Esophagus mucosa (tissue), 1 donor: ENCODE measurements at places on chromosomes 16 and 17. TPM values are rescaled to one million over a fixed set of nuclear protein-coding genes. Genes with fewer than 3 reads are reported as not detected.

DNA sequence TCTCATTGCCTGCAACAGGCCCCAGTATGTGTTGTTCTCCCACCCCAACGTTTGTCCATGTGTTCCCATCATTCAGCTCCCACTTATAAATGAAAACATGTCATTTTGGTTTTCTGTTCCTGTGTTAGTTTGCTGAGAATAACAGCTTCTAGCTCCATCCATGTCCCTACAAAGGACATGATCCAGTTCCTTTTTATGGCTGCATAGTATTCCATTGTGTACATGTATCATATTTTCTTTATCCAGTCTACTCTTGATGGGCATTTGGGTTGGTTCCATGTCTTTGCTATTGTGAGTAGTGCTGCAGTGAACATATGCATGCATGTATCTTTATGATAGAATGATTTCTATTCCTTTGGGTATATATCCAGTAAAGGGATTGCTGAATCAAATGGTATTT, 10.8 kb upstream of the KRTAP9-2 start:
- no peak for ATAC-seq

GRCh38 chr17:78946131-78946530, 20.9 kb upstream of the TIMP2 start:
- no peak for ATAC-seq

GRCh38 chr17:83200231-83200699, 120.9 kb downstream of the METRNL start:
- peak; percentile 63 for ATAC-seq

- no peak for ATAC-seq
Measured at GRCh38 chr17:78268951-78269905, 37.8 kb downstream of the TMEM235 start.

- ATAC-seq = peak; percentile 24
Measured at GRCh38 chr16:89744813-89745212, 23.5 kb downstream of the ZNF276 start.

The FBRS gene
- 42.4 TPM for total RNA-seq

GRCh38 chr17:64212122-64212521, 50.9 kb downstream of the TEX2 start:
- ATAC-seq = no peak

The TBC1D3 gene
- not detected for total RNA-seq

The ADAMTS18 gene
- not detected for total RNA-seq

DNA sequence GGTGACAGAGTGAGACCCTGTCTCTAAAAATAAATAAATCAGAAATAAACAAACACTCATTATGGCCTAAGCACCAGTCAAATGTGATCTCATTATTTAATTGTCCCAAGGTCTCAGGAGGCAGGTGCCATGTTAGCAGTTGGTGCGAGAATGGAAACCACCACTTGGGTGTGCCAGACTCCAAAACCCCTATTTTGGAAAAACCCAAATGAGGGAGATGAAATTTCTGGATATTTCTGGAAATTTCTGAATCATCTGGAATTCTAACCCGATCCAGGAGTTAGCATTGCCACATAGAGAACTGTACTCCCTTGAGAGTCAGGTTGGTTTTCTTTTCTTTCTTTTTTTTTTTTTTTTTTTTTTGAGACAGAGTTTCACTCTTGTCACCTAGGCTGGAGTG, 264.0 kb downstream of the XYLT1 start:
- no peak for ATAC-seq

DNA sequence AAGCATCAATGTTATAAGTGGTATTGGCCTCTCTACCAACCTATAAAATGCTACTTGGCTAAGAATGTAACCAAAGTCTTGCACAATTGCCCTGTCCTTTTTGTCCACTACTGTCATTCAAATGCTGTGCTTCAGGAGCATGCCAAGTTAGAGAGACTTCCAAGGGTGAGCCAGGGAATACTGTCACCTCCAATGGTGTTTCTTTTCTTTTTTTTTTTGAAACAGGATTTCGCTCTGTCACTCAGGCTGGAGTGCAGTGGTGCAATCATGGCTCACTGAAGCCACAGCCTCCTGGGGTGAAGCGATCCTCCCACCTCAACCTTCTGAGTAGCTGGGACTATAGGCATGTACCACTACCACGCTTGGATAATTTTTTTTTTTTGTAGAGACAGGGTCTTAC, 43.7 kb upstream of the ERN1 start:
- no peak for ATAC-seq

DNA sequence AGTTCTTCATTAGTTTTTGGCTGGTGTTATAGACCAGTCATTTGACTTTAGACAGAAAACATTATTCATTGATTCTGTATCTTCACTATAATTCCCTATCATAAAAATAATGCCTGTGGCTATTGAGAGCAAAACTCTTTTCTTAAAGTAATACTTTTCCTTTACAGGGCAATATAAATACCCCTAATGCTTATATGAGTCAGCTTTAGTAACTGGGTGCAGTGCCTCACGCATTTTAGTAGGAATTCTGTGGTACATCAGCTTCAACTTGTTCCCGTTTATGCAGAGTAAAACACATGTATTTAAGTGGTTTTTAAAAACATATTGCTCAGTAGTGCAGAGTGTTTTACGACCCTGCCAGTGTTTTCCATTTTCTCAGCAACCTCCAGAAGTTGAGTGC, 68.1 kb downstream of the SEC14L1 start:
- ATAC-seq = no peak

- no peak for ATAC-seq
Measured at GRCh38 chr16:66834746-66835145, 4.0 kb upstream of the NAE1 start.

DNA sequence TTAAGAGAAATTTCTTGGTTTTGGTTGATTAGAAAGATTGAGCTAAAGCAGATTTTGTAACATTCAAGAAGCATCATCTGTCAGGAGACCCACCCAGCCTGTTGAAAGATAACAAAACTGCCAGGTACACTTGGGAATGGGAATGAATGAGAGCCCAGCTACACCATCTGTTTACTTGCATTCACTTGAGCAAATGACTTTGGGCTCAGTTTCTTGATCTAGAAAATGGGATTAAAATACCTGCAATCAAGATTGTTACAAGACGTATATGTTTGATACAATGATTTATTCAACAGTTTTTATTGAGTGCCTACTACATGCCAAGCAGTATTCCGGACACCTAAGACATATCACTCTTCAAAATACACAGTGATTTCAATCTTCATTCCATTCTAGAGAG, 76.3 kb upstream of the HAS3 start:
- no peak for ATAC-seq

GRCh38 chr17:39714234-39714633, 14.4 kb downstream of the ERBB2 start:
- no peak for ATAC-seq

DNA sequence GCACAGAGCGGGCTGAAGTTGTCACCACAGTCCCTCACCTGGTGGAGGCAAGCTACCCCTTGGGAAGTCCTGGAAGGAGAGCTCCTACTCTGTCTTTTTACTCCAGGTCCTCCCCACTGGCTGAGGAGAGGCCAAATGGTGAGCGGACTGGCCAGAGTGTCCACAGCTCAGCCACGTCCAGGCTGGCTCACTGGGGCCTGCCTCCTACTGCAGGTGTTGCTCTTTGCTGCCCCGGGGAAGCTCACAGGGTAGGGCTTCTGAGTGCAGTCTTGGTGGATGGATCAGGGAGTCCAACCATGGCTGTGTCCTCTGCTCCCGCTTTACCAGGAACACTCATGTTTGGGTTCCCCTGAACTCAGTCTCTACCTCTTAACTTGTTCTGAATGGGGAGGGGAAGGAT, 2.7 kb downstream of the B9D1 start:
- no peak for ATAC-seq

The ZNF688 gene
- total RNA-seq = 9.7 TPM

The PCGF2 gene
- total RNA-seq = 18.0 TPM

The DDX52 gene
- 20.6 TPM for total RNA-seq

GRCh38 chr17:48735062-48735351, 6.5 kb upstream of the HOXB13 start:
- no peak for ATAC-seq

DNA sequence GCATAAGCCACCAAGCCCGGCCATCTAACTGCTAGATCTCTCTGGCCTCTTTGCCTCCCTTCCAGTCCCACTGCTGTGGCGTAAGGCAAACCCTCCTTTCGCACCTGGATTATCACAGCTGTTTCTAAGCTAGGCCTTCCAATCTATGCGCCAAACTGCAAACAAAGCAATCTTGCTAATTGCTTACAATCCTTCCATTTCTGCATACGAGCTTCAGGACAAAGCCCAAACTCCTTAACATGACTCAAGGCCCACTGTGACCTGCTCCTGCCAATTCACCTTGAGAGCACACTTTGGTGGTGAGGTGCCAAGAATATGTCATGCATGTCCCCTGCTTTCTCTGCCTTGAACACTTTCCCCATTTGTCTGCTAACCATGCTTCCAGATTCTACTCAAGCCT, 6.0 kb upstream of the ARL5C start:
- no peak for ATAC-seq

- no peak for ATAC-seq
Measured at GRCh38 chr16:10100829-10101228, 81.4 kb downstream of the GRIN2A start.

The CHMP1A gene
- 69.5 TPM for total RNA-seq

DNA sequence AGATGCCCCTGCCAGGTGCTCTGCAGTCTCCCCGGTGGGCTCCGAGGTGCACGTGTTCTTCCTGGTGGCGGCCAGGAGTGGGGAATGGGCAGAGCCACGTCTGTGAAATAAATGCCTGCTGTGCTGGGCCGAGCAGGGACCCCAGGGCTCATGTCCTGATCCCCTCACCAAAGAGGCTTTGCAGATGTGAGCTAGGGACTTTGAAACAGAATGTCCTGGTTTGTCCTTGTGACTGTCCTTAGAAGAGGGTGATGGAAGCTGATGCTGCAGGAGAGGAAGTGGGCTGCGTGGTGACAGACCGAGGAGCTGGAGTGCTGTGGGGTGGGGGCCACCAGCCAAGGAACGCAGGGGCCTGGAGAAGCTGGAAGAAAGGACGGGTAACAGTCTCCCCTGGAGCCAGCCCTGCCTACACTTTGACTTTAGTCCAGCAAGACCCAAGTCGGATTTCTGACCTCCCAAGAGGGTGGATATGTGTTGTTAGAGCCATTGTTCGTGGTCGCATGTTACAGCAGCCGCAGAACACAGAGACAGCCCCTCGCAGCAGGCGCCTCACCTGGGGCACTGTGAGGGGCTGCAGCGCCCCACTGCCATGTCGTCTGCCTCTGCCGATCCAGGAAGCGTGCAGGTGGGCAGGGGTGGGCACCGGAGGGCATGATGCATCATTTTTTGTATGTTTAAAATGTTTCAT, 217.9 kb upstream of the CIBAR2 start:
- no peak for ATAC-seq

The BBS2 gene
- 35.3 TPM for total RNA-seq

GRCh38 chr16:24337013-24337412, 80.9 kb downstream of the CACNG3 start:
- no peak for ATAC-seq

DNA sequence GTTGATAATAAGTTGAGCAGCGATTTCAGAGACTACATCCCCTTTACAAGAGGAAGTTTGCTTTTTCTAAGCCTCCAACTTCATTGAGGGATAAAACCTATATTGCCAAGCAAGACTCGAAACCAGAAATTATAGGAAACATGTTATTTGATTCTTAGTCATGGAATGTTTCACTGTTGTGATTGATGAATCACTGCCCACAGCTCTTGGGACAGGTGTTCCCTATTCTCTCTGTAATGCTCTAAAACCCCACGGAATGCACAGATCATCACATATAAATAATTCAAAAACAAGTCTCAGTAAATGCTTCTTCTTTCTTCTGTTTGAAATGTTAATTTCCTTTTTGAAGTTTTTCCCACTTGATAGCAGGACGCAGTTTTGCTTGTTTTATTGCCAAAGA, 809.5 kb upstream of the GOT2 start:
- no peak for ATAC-seq

The PYDC1 gene
- not detected for total RNA-seq

- peak; percentile 68 for ATAC-seq
Measured at GRCh38 chr17:74960570-74961342, 11.8 kb downstream of the HID1 start.

DNA sequence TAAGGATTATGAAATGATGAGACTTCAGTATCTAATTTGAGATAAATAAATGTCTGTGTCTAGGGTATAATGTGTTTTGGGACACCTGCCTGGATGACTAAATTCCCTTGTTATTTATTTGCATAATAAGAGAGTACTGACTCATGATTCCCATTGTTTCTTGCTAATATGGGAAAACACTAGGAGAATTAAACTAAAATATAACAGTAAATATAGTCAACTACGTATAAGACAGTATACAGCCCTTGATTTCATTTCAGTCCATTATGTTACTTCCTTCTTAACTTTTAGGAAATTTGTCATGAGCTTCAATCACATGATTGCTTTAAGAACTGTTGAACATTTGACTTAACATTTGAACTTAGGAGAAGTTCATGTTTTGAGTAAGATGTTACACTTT, 62.4 kb downstream of the VMP1 start:
- ATAC-seq = peak; percentile 81

- ATAC-seq = no peak
Measured at GRCh38 chr17:17792037-17792550, 44.7 kb downstream of the SREBF1 start.

The CRYM gene
- total RNA-seq = 5.1 TPM

- no peak for ATAC-seq
Measured at GRCh38 chr17:38410201-38410600, 18.1 kb upstream of the ARHGAP23 start.

DNA sequence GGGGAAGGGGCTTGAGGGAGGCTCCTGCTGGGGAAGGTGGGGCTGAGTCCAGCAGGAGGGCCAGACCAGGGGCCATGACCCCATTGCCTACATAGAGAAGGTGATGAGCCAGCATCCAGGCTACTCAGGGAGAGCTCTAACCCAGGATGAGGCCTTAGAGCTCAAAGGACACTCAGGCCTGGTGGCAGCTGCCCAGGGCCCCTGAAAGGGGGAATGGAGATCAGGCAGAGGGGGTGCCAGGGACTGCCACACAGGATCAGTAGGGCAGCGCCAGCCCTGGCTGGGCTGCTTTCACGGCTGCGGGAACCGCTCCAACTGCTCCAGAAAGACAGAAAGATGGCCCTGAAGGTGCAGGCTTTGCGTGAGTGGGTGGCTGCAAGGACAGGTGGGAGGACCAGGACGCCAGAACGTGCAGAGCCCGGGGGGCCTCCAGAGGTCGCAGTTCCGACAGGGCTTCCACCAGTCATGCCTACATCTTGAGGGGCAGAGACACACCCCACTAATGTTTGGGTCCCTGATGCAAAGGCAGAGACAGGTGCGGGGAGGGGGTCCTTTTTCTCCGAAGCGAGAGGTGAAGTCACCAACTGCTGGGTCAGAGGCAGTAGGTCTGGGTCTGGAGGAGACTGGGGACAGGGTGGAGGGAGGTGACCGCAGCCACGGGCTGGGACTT, 882 bp upstream of the ATP6V0C start:
- no peak for ATAC-seq

DNA sequence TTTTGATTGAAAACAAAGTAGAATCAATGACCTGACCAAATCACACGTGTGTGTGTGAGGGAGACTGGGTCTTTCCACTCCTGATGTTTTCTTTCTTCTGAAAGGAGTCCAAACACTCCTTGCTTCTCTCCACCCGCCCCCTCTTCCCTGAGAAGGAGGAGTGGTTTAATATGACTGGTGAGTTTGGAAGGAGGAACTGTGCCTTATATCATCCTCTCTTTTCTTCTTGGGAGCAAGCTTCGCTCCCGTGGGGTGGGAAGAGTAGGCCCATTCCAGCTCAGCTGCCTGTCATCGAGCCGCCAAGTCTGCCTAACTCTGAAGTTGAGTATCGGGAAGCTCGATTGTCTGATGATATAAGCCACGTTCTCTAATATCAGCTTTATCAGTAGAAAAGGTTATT, 96.5 kb downstream of the YPEL2 start:
- ATAC-seq = no peak

- ATAC-seq = no peak
Measured at GRCh38 chr17:57668332-57668731, 76.8 kb downstream of the CCDC182 start.

The ZG16B gene
- total RNA-seq = 15.3 TPM

The ZPBP2 gene
- total RNA-seq = not detected

The TUBB3 gene
- 22.0 TPM for total RNA-seq

The MARVELD3 gene
- total RNA-seq = 3.6 TPM
